Sciatic nerve (tissue), 2 donors: ENCODE measurements at places on chromosomes 5 and 9. TPM values are rescaled to one million over a fixed set of nuclear protein-coding genes. Genes with fewer than 3 reads are reported as not detected.

Gene EDIL3
- 29.4 TPM for total RNA-seq

Gene DMRT3
- 0.40 TPM for total RNA-seq

Gene FAM200C
- total RNA-seq = 10.8 TPM

Gene PAEP
- not detected for total RNA-seq

Gene PCDHGC5
- total RNA-seq = 3.8 TPM

Gene LRRC14B
- total RNA-seq = not detected

Gene PALM2AKAP2
- total RNA-seq = 19.7 TPM

Gene CDKN2AIPNL
- total RNA-seq = 12.4 TPM

Gene RXRA
- total RNA-seq = 78.1 TPM

Gene SPINK13
- total RNA-seq = not detected

Gene KCNT1
- 0.53 TPM for total RNA-seq

Gene TMEM252
- not detected for total RNA-seq

Gene ISL1
- 0.49 TPM for total RNA-seq

Gene CCL27
- not detected for total RNA-seq

Gene EQTN
- total RNA-seq = 0.49 TPM

Gene GFI1B
- total RNA-seq = not detected

Gene CBY3
- total RNA-seq = not detected

Gene PPP2R2B
- total RNA-seq = 54.1 TPM

Gene MSX2
- 0.49 TPM for total RNA-seq

Gene HTR1A
- not detected for total RNA-seq

Gene SPTLC1
- total RNA-seq = 66.4 TPM

Gene CCDC180
- total RNA-seq = 8.2 TPM

Gene ROR2
- 3.0 TPM for total RNA-seq

Gene ENHO
- total RNA-seq = 23.5 TPM

Gene IL33
- total RNA-seq = 61.1 TPM

Gene TEK
- total RNA-seq = 20.5 TPM

Gene GLRA1
- total RNA-seq = not detected

Gene RANBP17
- total RNA-seq = 14.8 TPM

Gene ZFP2
- total RNA-seq = 4.8 TPM

Gene ADGRD2
- total RNA-seq = not detected

Gene SLC46A2
- 0.27 TPM for total RNA-seq

Gene KIAA0825
- total RNA-seq = 5.6 TPM

Gene PCDHGA6
- 10.3 TPM for total RNA-seq

Gene CLINT1
- total RNA-seq = 52.9 TPM

Gene PFDN1
- 42.7 TPM for total RNA-seq

Gene HINT1
- total RNA-seq = 121 TPM

Gene CDH6
- total RNA-seq = 24.5 TPM

Gene NSG2
- not detected for total RNA-seq

Gene SPINK6
- total RNA-seq = not detected

Gene ADAMTSL2
- 22.3 TPM for total RNA-seq

Gene MLANA
- total RNA-seq = not detected

Gene NR2F1
- total RNA-seq = 181 TPM

Gene ALDH1A1
- total RNA-seq = 277 TPM

Gene RHOBTB3
- 192 TPM for total RNA-seq

Gene UHRF2
- 66.1 TPM for total RNA-seq

Gene ARID3C
- 1.2 TPM for total RNA-seq

Gene DMGDH
- total RNA-seq = 8.0 TPM

Gene NOTCH1
- 84.2 TPM for total RNA-seq

Gene ECSCR
- 32.3 TPM for total RNA-seq

Gene DOK3
- 16.2 TPM for total RNA-seq

Gene SVEP1
- 110 TPM for total RNA-seq

Gene LRRC19
- total RNA-seq = not detected

Gene LHX3
- not detected for total RNA-seq

Gene CARD19
- total RNA-seq = 36.6 TPM

Gene CMYA5
- total RNA-seq = 8.4 TPM

Gene C5orf52
- total RNA-seq = not detected

Gene TCF7
- total RNA-seq = 8.5 TPM
